ENCODE measurements at places on chromosomes 11 and 22.

DNA sequence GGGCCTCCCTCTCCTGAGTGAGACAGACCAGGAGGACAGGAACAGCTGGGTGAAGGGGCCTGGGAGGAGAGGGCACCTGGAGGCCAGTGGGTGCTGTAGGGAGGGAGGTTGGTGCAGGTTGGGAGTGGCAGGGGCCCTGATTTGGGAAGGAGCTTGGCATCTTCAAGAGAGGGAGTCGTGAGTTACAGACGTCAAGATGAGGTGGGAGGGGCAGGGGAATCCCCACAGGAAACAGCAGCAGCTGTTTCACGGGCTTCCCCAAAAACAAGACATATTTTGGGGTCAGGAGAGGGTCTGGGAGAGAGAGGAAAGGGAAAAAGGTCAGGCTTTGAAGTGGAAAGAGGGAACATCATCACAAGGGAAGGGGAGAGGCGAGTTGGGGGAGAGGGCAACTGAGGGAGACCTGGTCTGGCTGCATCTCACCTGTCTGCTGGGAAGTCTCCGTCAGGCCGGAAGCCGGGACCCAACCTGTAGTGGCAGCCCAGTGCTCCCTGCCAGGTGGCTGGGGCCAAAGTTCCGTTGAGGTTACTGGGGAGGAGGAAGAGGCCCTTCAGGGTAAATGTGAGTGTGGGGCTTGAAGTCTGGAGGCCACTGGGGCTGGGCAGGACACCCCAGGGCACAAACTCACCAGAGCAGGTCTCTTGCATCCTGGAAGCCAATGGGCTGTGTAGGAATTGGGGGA lies 4.4 kb downstream of the NAALADL1 start:
- DNase-seq, result no peak

GRCh38 chr22:27241430-27242321 lies 559.9 kb downstream of the MN1 start:
- DNase-seq, result no peak

DNA sequence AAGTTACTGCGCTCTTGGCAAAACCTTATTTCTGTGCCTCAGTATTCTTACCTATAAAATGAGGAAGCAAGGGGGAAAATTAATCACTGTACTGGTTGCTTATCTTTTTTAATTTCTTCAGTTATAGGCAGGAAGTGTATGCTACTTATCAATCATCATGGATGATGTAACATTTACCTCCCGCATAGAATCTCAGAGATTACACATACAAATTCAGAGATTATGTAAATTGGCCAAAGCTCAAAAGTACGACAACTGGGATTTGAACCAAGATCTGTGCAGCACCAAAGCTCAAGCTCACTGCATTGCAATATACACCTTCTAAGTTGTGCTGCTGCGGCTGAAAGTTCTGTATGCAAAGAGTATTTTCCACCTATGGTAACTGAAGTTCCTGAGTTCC lies 83.0 kb downstream of the PDHX start:
- no peak for DNase-seq

GRCh38 chr11:112611771-112612170 lies 349.4 kb upstream of the NCAM1 start:
- DNase-seq, result no peak

DNA sequence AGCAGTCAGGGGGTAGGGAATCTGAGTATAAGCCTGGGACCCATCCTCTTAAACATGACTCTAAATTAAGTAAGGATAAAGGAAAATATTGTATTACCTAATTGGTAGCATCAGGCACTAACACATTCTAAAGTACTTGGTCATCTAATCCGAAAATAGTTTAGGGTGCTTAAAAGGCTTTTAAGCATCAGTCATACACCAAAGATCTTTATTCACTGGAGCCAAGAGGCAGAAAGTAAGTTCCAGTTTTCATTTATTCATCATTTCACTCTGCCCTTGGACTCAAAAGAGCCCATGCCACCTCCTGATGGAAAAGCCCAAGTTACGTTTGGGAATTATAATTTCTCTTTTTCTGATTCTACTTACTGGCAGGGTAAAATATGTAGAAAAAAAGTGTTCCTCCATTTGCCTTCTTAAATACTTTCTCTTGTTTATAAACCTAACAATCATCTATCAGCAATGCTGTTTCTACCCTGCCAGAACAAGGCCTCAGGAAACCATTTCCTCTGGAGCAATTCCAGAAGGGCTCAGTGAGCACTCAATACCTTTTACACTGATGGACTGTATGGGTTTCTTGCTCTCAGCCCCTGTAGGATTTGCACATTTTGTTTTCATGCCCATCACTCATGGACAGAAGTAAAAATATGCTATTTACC lies 120.1 kb upstream of the SLC5A12 start:
- DNase-seq, result no peak

DNA sequence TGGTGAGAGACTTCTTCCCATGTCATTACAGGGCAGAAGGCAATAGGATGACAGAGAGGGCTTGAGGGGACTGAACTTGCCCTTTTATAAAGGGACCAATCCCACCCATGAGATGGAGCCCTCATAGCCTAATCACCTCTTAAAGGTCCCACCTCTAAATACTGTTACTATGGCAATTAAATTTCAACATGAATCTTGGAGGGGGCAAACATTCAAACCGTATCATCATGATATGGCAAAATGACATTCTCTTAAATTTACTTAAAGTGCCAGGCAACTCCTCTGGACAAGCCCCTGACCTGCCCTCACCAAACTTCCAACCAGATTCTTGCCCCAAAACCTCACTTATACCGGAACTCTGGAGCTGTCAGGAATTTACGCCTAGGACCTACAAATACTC lies 100.8 kb upstream of the OR5AK2 start:
- DNase-seq, result no peak

All from WTC11 (cell line).